Liver (tissue), 10 donors: ENCODE measurements at places on chromosomes 5 and 9. TPM values are rescaled to one million over a fixed set of nuclear protein-coding genes. Genes with fewer than 3 reads are reported as not detected.

DNA sequence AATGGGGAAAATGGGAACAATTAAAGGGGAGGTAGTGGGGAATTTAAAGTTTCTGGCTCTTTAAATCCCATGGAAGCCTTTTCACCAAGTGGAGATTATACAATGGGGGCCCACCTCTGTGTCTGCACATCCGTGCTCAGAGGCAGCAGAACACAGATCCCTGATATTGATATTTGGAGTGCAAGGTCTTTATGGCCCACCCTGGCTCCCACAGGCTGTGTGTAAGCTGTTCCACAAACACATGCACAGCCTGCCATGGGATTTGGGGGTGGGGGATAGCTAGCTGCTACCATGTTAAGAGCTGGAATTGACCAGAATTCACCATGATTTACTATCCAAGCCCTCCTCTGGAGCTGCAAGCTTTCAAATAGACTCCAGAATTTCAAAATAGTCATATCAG lies 55.9 kb downstream of the RASGEF1C start:
- no peak for DNase-seq

DNA sequence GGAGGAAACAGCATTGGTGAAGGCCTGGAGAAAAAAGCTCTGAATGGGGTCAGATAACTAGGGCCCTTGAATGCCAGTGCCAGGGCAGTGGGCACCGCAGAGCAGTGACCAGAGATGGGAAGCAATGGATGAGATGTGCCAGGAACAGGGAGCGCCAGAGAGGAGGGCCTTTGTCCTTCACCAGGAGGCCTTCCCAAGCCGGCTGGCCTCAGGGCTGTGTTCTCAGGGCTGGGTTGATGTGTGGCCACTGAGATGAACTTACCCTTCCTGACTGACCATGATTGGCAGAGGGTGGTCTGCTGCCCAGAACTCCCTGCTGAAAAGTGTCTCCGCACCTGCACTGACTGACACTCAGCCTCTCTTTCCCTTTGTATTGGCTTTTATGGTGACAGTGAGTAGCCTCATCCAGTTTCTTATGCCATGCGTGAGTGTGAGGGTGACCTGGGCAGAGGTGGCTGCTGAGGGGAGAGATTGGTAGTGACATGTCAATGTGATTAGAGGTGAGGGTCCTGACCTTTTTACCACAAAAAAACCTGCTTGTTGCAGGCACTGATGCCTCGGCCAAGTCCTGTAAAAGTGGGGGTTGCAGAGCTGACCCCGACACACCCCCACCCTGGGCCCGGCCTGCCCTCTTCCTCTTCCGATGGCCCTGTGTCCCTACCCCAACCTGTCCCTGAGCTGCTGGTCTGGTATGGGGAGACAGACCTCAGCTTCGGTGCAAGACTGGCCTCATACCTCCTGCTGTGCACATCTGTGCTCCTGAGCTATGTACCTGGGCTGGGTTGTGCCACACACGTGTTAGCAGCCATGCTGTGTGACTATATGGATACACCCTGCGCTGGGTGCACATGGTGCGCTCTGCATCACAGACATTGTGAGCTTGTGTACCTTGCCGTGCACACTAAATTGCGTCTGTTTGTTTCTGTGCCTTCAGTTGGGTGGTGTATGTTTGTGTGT lies 57.1 kb upstream of the PSD2 start:
- DNase-seq = no peak

- DNase-seq = peak; percentile 75
These were observed 22.7 kb upstream of the LECT2 start for GRCh38 chr5:135977375-135977928.

DNA sequence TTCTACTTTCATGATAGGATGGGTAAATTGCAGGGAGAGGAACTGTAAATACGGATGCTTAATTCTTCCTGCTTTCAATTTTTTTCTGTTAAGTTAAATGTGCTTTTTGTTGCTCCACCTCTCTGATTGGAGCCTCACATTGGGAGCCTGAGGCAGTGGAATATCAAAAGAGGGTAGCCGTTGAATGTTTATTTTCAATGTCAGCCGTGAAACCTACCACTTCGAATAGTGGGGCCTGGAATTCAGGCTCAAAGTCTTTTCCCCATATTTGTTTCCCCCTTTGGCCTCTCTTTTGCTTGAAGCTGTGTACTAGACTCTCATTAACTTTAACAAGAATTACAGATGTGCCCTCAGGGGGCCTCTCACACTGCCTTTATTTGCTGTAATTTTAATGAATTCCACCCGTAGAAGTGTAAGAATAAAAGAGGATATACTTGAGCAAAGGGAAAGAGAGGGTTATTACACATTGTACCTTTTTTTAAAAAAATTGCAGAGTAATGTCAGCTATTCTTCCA lies 29.0 kb downstream of the PSAT1 start:
- no peak for DNase-seq

- DNase-seq = no peak
These were observed 7.7 kb downstream of the CAST start for GRCh38 chr5:96669909-96670308.

The CPLANE1 gene
- 11.6 TPM for total RNA-seq

- DNase-seq = peak; percentile 82
These were observed 84.0 kb downstream of the HSD17B3 start for GRCh38 chr9:96217754-96218693.

The GBGT1 gene
- 3.4 TPM for total RNA-seq

The UGCG gene
- 44.2 TPM for total RNA-seq

GRCh38 chr9:95729669-95730368 lies 145.7 kb upstream of the ERCC6L2 start:
- no peak for DNase-seq
